ENCODE measurements at places on chromosomes 5 and 9. TPM values are rescaled to one million over a fixed set of nuclear protein-coding genes. Genes with fewer than 3 reads are reported as not detected.

LHFPL2 gene
- total RNA-seq: not detected

- DNase-seq: no peak
- H3K4me3 ChIP-seq: no peak overlapping the region
- H3K27me3 ChIP-seq: no peaks in the 10 kb centered on the region
- no peaks in the 10 kb centered on the region for H3K36me3 ChIP-seq
Measured at GRCh38 chr5:33558489-33558888, 117.7 kb downstream of the TARS1 start.

GRCh38 chr9:115442054-115442453 is 324.1 kb upstream of the TNC start:
- peaks cover 2% of the 10 kb centered on the region for H3K27me3 ChIP-seq
- no peak for DNase-seq
- H3K4me1 ChIP-seq: no peaks in the 10 kb centered on the region

QRFP gene
- total RNA-seq: not detected

WHRN gene
- total RNA-seq: 1.9 TPM

KIF24 gene
- total RNA-seq: 4.5 TPM

- DNase-seq: no peak
- no peak overlapping the region for H3K4me3 ChIP-seq
- peaks cover 27% of the 10 kb centered on the region for H3K36me3 ChIP-seq
- H3K27ac ChIP-seq: no peak overlapping the region
- peaks cover 15% of the 10 kb centered on the region for H3K4me1 ChIP-seq
- no peaks in the 10 kb centered on the region for H3K27me3 ChIP-seq
Measured at GRCh38 chr5:103205991-103206700, 52.4 kb upstream of the MACIR start.

MARCOL gene
- total RNA-seq: not detected

TAF11L6 gene
- not detected for total RNA-seq

DNA sequence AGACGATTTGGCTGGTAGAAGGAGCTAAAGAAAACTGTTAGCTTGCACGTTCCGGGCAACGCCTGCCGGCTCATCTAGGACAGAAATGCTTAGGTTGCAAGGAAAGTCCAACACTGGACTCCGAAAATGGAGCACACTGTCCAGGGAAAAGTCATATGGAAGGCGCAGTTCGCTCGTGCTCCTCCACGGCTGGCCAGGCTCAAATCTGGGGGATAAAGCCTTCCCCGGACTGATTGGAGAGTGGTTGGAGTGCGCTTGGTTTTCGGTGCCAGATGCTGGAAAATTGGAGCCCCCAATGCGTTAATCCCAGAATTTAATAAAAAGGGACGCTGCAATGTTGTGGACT is 955 bp downstream of the CDH6 start:
- no peaks in the 10 kb centered on the region for H3K36me3 ChIP-seq
- H3K27me3 ChIP-seq: peaks cover 41% of the 10 kb centered on the region
- H3K27ac ChIP-seq: no peak overlapping the region
- H3K4me3 ChIP-seq: no peak overlapping the region

PCDHA1 gene
- not detected for total RNA-seq

DNA sequence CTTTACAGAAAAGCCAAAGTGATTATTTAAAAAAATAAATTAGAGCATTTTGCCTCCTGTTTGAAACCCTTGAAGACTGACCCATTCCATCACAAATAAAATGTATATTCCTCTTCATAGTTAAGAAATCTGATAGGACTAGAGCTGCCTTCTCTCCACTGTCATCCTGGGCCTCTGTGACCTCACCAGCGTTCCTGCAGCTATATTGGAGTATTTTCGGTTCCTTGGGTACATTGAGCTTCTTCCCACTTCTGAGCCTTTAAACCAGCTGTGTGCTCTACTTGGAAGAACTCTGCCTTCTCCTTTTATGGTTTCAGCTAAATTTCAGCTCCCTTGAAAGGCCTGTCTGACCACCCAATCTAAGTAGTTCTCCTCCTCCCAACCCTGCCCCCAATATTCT is 99.1 kb upstream of the ABCA1 start:
- H3K4me1 ChIP-seq: no peaks in the 10 kb centered on the region
- no peaks in the 10 kb centered on the region for H3K36me3 ChIP-seq
- no peak for DNase-seq
- H3K27me3 ChIP-seq: no peaks in the 10 kb centered on the region
- no peak overlapping the region for H3K4me3 ChIP-seq
- H3K27ac ChIP-seq: no peak overlapping the region
